Breast epithelium (tissue), 4 donors: ENCODE measurements at places on chromosomes 3 and 15. TPM values are rescaled to one million over a fixed set of nuclear protein-coding genes. Genes with fewer than 3 reads are reported as not detected.
A peak's percentile ranks its signal among the peaks of the same experiment; 100 is the strongest.

- no peak for DNase-seq
Observed at GRCh38 chr15:70582143-70582945, 181.0 kb downstream of the UACA start.

DNA sequence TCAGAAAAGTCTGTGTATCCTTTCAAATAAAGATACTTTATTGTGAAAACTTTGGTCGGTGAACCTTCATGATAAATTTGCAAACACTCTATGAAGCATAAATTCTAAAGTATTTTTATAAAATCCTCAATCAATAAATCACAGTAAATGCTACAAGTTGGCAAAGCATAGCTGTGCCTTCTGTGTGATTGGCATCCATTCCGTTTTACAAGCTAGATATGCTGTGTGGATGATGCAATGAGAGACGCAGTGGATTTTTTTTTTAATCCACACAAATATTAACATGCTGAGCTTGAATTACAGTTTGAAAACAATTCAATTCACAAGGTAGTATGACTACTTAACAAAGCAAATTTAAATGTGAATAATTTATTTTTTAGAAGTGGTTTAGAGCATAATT, 937.2 kb downstream of the ZPLD1 start:
- no peak for DNase-seq

GRCh38 chr3:157499342-157499963, 3.8 kb downstream of the VEPH1 start:
- peak; percentile 76 for DNase-seq

DNA sequence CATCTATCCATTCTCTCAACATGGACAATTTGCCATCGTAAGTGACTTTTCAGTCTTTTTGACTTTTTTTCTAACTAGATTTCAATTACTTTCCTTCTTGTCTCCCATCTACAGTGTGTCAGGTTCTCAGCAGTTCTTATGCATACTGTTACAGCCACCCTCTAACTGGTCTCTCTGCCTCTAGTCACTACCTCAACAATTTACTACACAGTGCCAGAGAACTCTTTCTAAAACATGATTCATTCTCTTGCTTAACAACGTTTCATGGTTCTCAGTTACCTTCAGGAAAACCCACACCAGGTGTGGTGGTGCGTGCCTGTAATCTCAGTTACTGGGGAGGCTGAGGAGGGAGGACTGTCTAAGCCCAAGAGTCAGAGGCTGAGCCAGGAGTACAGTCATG, 95.4 kb downstream of the DIPK2A start:
- no peak for DNase-seq

UROC1 gene
- not detected for total RNA-seq

CLEC3B gene
- total RNA-seq = 18.3 TPM
